ENCODE measurements at places on chromosomes 6 and 20. TPM values are rescaled to one million over a fixed set of nuclear protein-coding genes. Genes with fewer than 3 reads are reported as not detected.

The GDAP1L1 gene
- not detected for total RNA-seq

The RBM38 gene
- total RNA-seq, result 34.9 TPM

The BTNL2 gene
- not detected for total RNA-seq

The RBM24 gene
- 13.1 TPM for total RNA-seq

The EYS gene
- 0.05 TPM for total RNA-seq

The OOEP gene
- not detected for total RNA-seq

The PGC gene
- not detected for total RNA-seq

The CST5 gene
- not detected for total RNA-seq

The AGPAT1 gene
- 39.6 TPM for total RNA-seq

The RMND1 gene
- 12.1 TPM for total RNA-seq

The CLDN20 gene
- not detected for total RNA-seq

The ZFP64 gene
- 19.5 TPM for total RNA-seq

The TNNC2 gene
- total RNA-seq, result 0.31 TPM

The COL19A1 gene
- total RNA-seq, result not detected

The WFDC12 gene
- total RNA-seq, result not detected

The SLC44A4 gene
- 0.15 TPM for total RNA-seq

The THBD gene
- 25.5 TPM for total RNA-seq

The CDH26 gene
- total RNA-seq, result 0.09 TPM

The CITED2 gene
- total RNA-seq, result 18.4 TPM

The SLC22A3 gene
- total RNA-seq, result 46.7 TPM

The TLDC2 gene
- not detected for total RNA-seq

The CLIC5 gene
- not detected for total RNA-seq

The XKR7 gene
- 0.02 TPM for total RNA-seq

The NHLRC1 gene
- 1.9 TPM for total RNA-seq

The SIRPD gene
- total RNA-seq, result not detected

The RAB32 gene
- total RNA-seq, result 34.3 TPM

The HEBP2 gene
- 29.7 TPM for total RNA-seq

The HINT3 gene
- total RNA-seq, result 8.4 TPM

The LRRN4 gene
- total RNA-seq, result not detected

The DNAH8 gene
- not detected for total RNA-seq

The KCNK15 gene
- total RNA-seq, result 0.57 TPM

The ENPP4 gene
- total RNA-seq, result 0.32 TPM

The RIPPLY2 gene
- 0.41 TPM for total RNA-seq

The OPN5 gene
- not detected for total RNA-seq

The TAPBP gene
- 43.6 TPM for total RNA-seq

The ME1 gene
- 44.9 TPM for total RNA-seq

The SLA2 gene
- total RNA-seq, result not detected

The ANGPT4 gene
- 0.03 TPM for total RNA-seq

The CBFA2T2 gene
- total RNA-seq, result 6.5 TPM

The PAK5 gene
- total RNA-seq, result not detected

The FOXQ1 gene
- 2.5 TPM for total RNA-seq

The BPIFA1 gene
- total RNA-seq, result not detected

The LZTS3 gene
- 2.7 TPM for total RNA-seq

The UBD gene
- total RNA-seq, result 0.93 TPM

The SLC25A27 gene
- total RNA-seq, result 1.0 TPM

The CST2 gene
- total RNA-seq, result not detected

The SLC17A2 gene
- total RNA-seq, result not detected

The PLTP gene
- total RNA-seq, result 2.1 TPM

The TBXT gene
- total RNA-seq, result not detected

The PXMP4 gene
- 3.8 TPM for total RNA-seq

The CLVS2 gene
- 0.07 TPM for total RNA-seq

The MOXD1 gene
- total RNA-seq, result 1.8 TPM

The LY86 gene
- not detected for total RNA-seq

The EDN1 gene
- total RNA-seq, result 42.8 TPM

The GJA10 gene
- total RNA-seq, result not detected

Measured in A549 treated with DMSO at 1 μM for 4 hours (cell line).